Immature natural killer cell (primary cell): ENCODE measurements at places on chromosomes 5 and 9. TPM values are rescaled to one million over a fixed set of nuclear protein-coding genes. Genes with fewer than 3 reads are reported as not detected.

GRCh38 chr5:74212336-74212735 is 428.2 kb downstream of the ENC1 start:
- DNase-seq: no peak
- H3K27me3 ChIP-seq: no peaks in the 10 kb centered on the region
- no peaks in the 10 kb centered on the region for H3K4me1 ChIP-seq

DNA sequence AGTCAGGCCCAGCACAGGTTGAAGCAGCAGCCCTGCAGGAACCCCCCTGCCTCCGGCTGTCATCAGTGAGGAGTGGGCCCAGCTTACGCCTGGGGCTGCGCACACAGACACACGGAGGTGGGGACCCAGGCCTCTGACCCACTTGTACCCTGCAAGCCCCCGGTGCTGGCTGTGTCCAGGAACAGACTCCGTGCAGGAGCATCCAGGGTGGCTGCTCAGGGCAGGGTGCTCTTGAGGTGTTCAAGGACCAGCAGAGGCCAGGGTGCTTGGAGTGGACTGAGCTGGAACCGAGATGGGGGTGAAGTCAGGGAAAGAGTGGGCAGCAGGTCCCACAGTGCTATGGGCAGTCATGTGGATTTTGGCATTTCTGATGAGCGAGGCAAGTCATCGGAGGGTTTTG is 199.5 kb downstream of the CACNA1B start:
- no peak for DNase-seq
- no peaks in the 10 kb centered on the region for H3K4me1 ChIP-seq

DNA sequence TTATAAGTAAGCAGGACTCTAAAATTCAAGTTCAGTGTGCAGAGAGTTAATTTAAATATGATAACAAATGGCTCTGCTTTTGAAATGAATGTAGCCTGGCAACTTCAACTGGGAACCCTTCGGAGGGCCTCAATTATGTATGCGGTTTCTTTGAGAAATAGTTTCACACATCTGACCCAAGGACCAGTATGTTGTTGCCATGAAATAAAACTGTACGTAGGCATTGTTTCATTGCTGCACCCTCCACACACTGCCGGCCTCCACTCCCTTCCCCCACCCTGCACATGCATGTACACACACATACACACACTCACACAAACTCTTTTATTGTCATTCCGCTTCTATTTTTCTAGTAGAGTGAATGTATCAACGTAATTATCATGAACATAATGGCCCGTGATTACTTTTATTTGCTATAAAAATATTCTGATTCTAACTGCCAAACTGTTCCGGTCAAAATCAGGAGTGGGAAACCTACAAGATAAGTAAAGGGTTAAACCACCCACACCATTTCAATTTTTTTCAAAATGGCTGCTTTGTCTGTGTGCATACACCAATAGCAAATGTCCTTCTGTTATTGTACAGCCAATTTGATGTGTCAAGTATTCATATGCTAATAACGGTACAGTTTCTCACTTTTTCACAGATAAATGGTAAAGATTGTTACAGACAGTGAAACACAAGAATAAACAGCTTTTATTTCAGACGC is 215.5 kb upstream of the TMEM161B start:
- H3K27ac ChIP-seq: no peak overlapping the region
- peaks cover 7% of the 10 kb centered on the region for H3K27me3 ChIP-seq
- no peak for DNase-seq
- H3K4me3 ChIP-seq: no peak overlapping the region
- no peaks in the 10 kb centered on the region for H3K4me1 ChIP-seq
- no peaks in the 10 kb centered on the region for H3K36me3 ChIP-seq

DNA sequence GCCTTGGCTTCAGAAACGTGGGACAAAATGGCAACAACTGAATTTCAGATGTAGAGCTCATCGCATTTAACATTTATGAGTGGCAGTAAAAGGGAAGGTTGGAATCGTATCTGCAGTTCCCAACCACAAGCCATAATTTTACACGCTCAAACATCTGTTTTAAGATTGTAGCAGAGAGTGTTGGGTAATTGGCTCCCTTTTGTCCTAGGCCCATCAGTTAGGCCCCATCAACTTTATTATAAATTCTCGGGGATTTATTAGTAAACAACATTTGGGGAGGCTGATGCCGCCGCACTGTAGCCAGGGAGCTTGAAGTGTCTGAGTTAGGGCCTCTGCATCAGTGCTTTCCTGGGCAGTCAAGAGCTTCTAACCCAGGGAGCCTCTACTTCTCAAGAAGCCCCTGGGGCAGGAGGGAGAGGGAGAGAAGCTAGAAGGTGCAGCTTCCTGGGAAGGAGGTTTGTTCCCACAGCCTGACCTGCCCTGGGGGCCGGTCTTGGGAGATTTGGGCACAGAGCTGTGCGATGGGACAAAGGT is 66.2 kb downstream of the HSPA4 start:
- peaks cover 2% of the 10 kb centered on the region for H3K27me3 ChIP-seq
- no peak overlapping the region for H3K4me3 ChIP-seq
- no peak overlapping the region for H3K27ac ChIP-seq
- no peak for DNase-seq
- no peaks in the 10 kb centered on the region for H3K4me1 ChIP-seq

DNA sequence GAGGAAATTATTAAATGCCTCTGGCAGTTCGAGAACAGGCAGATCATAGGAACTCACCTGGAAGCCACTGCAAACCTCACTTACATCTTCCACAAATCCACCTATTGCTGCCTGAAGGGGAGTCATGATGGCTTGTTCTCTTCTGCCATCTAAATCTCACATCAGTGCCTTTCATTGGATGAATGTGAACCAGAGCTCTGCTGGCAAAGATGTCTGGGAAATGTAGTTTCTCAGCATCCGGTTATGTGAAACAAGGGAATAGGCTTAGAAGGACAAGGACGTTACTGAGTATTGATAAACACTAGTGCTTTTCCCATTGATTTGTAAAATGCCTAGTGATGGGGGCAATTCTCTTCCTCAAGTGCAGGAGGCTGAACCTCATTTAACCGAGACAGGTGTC is 483.3 kb downstream of the ARHGEF28 start:
- H3K27ac ChIP-seq: no peak overlapping the region

DNA sequence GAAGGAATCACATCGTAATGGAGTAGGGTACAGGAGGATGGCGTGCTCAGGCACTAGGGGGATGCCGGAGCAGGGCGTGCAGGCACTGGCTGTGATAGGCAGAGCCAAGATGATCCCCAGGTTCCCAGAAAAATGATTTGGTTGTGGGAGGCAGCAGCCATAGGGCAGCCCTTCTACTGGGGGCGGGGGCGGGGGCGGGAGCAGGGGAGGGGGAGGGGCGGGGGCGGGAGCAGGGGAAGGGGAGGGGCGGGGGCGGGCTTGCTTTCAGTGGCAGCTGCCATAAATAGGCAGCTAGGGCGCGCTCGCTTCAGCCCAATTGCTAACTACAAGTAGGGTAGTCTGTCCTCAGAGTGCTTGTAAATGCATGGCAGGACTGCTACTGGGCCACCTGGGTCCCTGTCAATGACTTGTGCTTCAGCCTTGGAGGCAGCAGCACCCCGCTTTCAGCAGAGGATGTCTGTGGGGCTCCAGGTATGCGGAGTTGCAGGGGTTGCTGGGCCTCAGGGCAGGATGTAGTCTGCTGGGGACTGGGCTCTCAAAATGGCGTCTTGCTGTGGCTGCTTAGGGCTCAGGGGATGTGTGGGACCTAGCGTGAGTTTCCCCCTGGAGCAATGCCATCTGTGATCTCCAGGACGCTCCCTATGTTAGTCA is 354.3 kb downstream of the RAB3C start:
- no peaks in the 10 kb centered on the region for H3K36me3 ChIP-seq
- DNase-seq: no peak
- peaks cover 10% of the 10 kb centered on the region for H3K27me3 ChIP-seq
- no peak overlapping the region for H3K27ac ChIP-seq
- no peak overlapping the region for H3K4me3 ChIP-seq
- H3K4me1 ChIP-seq: no peaks in the 10 kb centered on the region

DNA sequence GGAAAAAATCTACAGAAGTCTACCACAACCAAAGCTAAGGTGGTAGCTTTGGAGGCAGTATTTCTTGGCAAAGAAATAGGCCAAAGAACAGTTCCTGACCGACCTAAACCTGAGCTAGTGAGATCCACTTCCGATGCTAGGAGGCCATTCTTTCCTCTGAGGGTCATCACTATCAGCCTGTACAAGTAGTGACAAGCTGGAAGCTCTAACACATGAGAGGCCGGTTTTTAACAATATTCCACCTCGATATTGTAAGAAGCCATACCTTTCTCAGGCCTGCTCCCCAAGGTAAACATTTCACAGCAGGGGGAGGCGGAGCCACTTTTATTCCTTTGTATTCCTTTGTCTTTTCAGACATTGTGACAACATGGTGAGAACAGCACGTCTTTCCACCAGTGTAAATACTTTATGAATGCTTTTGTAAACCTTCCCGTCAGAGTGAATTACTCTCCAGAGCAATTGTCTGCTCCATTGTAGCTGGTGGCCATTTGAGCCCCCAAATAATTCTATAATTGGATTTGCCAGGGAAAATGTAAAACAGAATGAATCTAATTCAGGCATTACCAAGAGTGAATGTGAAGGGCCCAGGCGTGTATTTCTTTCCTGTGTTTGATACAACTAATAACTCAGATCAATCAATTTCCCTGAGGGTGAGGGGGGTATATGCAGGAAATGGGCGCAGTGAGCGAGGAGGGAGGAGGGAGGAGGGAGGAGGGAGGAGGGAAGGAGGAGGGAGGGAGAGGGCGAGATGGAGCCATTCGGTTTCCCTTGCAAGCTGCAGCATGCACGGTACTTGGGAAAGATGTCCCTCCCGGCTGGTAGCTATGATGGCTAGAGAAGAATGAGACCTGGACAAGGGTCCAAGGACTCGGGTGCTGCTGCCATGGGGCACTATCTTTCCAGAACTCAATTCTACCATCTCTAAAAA is 166.6 kb downstream of the CDK5RAP2 start:
- H3K36me3 ChIP-seq: peaks cover 33% of the 10 kb centered on the region
- no peaks in the 10 kb centered on the region for H3K27me3 ChIP-seq
- H3K27ac ChIP-seq: no peak overlapping the region

GRCh38 chr5:30103452-30104202 is 1089.9 kb upstream of the CDH6 start:
- no peak overlapping the region for H3K4me3 ChIP-seq
- DNase-seq: no peak
- H3K36me3 ChIP-seq: no peaks in the 10 kb centered on the region
- H3K4me1 ChIP-seq: no peaks in the 10 kb centered on the region
- peaks cover 3% of the 10 kb centered on the region for H3K27me3 ChIP-seq

DNA sequence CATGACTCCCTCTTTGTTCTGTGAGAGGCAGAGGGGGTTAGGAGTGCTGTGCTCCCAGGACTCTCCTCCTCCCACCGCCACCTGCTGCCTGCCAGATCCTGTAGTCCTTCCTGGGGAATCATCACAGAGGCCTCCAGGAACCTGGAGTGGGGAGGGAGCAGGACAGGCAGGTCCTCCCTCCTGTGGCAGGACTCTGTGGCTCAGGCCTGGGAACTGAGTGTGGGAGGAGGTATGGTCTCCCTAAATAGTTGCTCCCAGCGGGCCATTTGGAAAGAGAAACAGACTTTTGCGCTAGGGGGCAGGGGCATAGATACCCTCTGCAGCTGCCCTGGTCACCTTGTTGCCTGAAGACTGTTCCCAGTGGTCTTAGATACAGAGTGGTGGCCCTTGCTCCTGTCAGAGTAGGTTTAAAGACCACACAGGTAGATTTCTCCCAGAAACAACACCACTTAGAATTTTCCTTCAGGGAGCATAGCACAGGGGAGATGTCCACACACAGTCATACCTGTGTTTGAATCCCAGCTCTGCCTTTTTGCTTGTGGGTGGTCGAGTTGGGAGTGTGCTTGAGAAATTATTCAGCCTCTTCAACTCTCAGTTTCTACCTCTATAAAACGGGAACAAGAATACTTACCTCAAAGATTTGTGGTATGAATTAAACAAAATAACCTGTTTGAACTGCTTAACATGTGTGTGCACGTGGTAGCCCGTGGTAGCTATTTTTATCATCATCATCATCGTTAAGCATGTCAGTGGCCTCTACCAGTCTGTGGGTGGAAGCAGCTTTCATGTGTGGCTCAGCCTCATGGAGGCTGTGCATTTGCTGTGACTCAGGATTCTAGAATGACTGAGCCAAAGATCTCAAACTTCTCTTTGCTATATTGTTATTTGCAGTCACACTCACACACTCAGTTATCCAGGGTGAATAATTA is 55.8 kb downstream of the SLC22A5 start:
- peaks cover 28% of the 10 kb centered on the region for H3K27me3 ChIP-seq
- H3K27ac ChIP-seq: peak overlapping the region; percentile 99
- peak; percentile 75 for DNase-seq
- peaks cover 39% of the 10 kb centered on the region for H3K36me3 ChIP-seq

- H3K27me3 ChIP-seq: peaks cover 2% of the 10 kb centered on the region
- no peak overlapping the region for H3K4me3 ChIP-seq
- H3K36me3 ChIP-seq: no peaks in the 10 kb centered on the region
- H3K27ac ChIP-seq: no peak overlapping the region
- no peak for DNase-seq
Observed at GRCh38 chr5:16574789-16575721, 41.7 kb downstream of the RETREG1 start.

DNA sequence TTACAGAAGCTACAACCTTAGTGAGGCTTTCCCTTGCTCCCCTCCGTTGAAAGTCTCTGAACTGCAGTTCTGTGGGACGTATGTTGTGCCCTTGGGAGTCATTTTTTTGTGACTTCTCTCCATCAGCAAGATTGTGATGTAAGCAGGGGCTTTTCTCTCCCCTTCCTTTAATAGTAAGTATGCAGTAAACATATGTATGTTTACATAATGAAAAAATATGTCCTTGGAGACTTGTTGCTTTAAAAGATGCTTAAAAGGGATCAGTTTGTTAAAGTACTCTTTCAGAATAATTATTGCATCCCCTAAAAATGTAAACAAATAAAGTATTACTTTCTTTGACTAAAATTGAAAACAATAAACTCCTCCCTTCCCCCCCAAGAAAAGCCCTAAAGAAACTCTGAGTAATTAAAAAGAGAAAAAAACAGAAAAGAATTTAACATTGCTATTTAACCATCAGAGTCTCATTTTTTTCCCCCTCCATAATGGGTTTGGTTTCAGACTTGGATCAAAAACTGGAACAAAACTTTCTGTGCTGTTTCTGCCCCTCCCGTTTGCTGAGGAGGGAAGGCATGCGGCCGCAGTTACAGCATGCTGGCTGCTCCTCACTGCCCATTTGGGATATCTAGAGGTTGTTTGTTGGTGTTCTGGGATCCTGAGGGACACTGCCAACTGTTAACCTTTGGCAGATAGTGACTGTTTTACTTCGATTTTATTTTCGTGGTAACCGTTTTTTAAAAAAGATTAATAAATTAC is 40.2 kb downstream of the TRIO start:
- H3K4me3 ChIP-seq: no peak overlapping the region
- H3K36me3 ChIP-seq: no peaks in the 10 kb centered on the region
- peaks cover 4% of the 10 kb centered on the region for H3K4me1 ChIP-seq
- DNase-seq: no peak
- no peaks in the 10 kb centered on the region for H3K27me3 ChIP-seq

GRCh38 chr9:95718263-95718662 is 157.2 kb upstream of the ERCC6L2 start:
- H3K36me3 ChIP-seq: peaks cover 3% of the 10 kb centered on the region
- H3K4me1 ChIP-seq: peaks cover 19% of the 10 kb centered on the region
- no peak overlapping the region for H3K4me3 ChIP-seq
- H3K27ac ChIP-seq: no peak overlapping the region
- no peak for DNase-seq
- peaks cover 9% of the 10 kb centered on the region for H3K27me3 ChIP-seq

GRCh38 chr9:76112151-76112550 is 221.7 kb downstream of the PCSK5 start:
- no peak overlapping the region for H3K27ac ChIP-seq
- H3K4me1 ChIP-seq: peaks cover 6% of the 10 kb centered on the region
- H3K36me3 ChIP-seq: peaks cover 3% of the 10 kb centered on the region
- no peak overlapping the region for H3K4me3 ChIP-seq

SLC36A2 gene
- not detected for polyA plus RNA-seq

CCDC192 gene
- polyA plus RNA-seq: not detected

FAM151B gene
- polyA plus RNA-seq: not detected

KCNN2 gene
- not detected for polyA plus RNA-seq

FRMPD1 gene
- polyA plus RNA-seq: not detected

LYRM7 gene
- 5.0 TPM for polyA plus RNA-seq

DBH gene
- not detected for polyA plus RNA-seq
